ENCODE measurements at places on chromosomes 3 and 15.

DNA sequence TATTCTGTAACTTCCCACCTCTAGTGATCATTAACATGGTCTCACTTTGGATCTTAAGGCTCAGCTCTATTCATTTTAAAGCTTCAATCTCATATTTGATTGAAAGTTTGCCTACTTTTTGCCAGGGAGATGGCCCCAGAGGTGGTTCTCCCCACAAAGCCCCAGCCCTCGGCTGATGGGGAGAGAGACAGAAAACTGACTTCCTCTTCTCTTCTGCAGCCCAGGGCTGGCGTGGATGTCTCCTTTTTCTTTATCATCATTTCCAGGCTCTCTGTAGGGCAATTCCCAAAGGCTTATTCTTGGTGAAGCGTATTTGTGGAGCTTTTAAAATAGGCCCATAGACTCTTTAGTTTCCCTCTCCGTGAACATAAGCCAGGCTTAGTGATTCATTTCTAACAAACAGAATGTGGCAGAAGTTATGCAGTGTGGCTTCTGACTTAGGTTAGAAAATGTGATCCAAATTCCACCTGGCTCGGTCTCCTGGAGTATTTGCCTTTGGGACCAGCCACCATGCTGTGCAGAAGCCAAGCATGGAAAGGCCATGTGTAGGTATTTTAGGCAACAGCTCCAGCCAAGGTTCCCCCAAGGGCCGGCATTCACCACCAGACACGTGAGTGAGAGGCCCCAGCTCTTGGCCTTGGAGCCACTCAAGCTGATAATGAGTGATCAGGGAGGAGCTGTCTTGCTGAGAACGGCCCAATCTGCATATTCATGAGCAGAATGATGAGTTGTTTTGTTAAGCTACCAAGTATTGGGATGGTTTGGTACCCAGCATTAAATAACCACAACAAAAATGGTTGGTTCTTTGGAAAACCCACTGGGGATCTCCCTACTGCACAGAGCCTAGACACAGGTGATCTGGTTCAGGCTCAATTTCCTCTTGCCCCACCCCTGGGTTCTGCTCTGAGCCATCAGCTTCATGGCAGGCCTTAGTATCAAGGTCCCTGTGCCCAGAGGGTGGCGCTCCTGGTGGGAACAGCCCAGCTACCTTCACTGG, 353.2 kb upstream of the PROK2 start:
- DNase-seq = no peak

GRCh38 chr3:930866-931265, 162.0 kb upstream of the CNTN6 start:
- DNase-seq = no peak

GRCh38 chr3:38826001-38826400, 10.0 kb upstream of the SCN10A start:
- DNase-seq = no peak

- peak; percentile 10 for DNase-seq
Measured at GRCh38 chr3:3705090-3705775, 94.0 kb upstream of the LRRN1 start.

- no peak for DNase-seq
Measured at GRCh38 chr15:33448961-33449606, 138.3 kb downstream of the RYR3 start.

DNA sequence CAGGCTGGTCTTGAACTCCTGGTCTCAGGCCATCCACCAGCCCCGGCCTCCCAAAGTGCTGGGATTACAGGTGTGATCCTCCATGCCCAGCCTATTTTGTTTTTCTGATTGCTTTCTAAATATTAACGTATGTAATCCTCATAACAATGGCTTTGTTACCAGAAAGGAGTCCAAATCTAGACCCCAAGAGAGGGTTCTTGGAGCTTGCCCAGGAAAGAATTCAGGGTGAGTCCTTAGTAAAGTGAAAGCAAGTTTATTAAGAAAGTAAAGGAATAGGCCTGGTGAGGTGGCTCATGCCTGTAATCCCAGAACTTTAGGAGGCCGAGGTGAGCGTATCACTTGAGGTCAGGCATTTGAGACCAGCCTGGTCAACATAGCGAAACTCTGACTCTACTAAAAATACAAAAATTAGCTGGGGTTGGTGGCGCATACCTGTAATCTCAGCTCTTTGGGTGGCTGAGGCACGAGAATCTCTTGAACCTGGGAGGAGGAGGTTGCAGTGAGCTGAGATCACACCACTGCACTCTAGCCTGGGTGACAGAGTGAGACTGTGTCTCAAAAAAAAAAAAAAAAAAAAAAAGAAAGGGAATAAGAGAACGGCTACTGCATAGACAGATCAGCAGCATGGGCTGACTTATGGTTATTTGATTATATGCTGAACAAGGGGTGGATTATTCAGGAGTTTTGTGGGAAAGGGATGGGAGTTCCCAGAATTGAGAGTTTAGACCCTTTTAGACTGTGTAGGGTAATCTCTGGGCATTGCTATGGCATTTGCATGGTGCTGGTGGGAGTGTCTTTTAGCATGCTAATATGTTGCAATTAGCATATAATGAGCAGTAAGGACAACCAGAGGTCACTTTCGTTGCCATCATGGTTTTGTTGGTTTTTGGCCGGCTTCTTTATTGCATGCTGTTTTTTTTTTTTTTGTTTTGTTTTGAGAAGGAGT, 36.1 kb downstream of the TYRO3 start:
- no peak for DNase-seq

DNA sequence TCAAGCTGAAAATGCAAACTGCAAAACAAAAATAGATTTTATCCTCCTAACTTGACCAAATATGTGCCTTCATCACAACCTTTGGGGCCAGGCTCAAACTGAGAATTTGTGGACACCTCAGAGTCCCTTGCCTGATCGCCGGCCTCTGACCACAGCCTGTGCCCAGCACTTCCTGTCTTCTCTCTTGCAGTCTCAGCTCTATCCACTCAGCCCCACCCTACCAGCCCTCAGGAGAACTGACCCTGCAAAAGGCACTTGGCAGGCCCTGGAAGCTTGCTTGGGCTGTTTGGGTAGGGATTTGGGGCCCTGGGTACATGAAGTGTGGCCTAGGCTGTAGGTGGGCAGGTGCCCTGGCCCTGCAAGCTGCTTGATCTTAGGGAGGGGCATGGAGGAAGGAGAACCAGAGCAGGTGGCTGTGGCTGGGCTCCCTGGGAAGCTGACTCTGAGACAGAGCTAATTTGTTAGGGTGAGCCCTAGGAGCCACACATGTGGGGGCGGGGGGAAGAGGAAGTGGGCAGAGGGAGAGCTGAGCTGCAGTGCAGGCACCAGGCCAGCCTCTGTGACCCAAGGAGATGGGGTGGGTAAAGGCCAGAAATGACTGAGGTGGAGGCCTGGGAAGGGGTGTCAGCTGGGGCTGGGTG, 8.6 kb downstream of the CLEC3B start:
- no peak for DNase-seq
